ENCODE measurements at places on chromosomes 7 and 10.

DNA sequence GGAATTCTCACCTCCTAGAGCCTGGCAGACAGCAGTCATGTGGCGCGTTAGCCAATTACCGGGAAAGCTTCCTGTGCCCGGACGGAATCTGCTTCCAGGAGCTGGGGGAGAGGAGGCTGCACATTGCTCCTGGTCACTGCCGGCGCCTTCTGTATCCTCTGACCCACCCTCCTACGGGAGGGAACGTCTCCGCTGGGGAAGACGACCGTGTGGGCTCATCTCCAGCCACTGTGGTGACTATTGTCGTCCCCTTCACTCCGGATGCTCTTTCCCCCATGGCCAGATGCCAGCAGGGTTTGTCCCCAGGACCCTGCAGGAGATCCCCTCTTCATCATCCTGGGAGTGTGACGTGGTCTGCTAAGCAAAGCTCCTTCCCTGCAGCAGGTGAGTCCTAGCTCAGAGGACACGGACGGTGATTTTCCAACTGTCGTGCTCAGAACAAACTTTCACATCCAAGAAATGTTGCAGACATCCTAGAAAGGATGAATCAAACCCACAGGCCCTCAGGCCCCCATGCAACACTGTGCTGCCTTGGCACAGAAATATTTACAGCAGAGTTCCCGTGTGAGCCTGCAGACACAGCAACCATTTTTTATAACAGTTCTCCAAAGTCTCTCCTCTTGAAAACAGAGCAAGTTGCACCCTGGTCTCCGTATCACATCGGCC lies 29.6 kb upstream of the FAM20C start:
- no peak for DNase-seq

- no peak for DNase-seq
These were observed 237.2 kb downstream of the GLI3 start for GRCh38 chr7:41999736-42000283.

GRCh38 chr10:92239600-92240288 lies 51.1 kb downstream of the CPEB3 start:
- peak; percentile 49 for DNase-seq

DNA sequence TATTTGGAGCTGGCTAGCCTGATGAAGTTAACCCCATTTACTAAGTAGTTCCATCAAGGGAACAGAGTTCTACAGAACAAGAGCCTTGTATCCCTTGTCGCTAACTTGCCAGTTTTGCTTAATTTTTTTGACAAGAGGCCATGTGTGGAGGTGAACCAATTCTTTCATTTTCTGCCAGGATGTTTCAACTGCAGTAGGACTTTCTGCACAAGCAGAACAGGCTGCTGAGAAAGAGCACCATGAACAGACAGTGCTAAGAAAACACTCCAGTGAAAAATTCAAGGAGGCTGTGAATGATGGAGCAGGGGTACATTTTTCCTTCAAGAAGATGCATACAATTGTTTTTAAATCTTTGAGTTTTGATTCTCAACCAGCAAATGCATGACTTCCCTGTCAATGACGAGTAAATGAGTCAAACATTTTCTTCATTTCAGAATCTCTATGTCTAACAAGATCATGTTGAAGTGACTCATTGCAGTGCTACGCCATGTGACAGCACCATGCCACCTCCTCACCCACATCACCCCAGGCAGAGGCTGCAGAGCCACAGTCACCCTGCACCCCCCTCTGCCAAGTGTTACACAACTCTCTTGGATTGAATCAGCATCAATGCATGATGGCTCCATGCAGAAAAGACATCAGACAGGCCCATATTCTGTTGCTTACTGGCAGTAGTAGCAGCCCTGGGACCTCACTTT lies 193.1 kb downstream of the COBL start:
- peak; percentile 27 for DNase-seq

DNA sequence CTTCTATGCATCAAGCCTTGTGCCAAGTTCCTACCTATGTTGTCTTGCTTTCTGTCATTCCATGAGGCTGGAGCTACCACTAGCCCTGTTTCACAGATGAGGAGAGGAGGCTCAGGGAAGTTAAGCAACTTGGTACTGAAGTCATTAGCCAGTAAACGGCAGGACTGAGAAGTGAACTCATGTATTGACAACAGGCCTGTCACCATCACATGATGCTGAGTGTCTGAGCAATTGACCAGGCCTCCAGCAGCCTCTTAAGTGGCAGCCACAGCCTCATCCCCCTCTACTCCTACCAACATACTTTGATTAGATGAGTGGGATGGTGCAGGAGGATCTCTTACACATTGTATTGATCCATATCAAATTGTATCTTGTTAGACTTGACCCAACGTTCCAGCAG lies 317.6 kb downstream of the GRID1 start:
- no peak for DNase-seq

- DNase-seq = no peak
These were observed 151.2 kb downstream of the AUTS2 start for GRCh38 chr7:69749372-69749979.

DNA sequence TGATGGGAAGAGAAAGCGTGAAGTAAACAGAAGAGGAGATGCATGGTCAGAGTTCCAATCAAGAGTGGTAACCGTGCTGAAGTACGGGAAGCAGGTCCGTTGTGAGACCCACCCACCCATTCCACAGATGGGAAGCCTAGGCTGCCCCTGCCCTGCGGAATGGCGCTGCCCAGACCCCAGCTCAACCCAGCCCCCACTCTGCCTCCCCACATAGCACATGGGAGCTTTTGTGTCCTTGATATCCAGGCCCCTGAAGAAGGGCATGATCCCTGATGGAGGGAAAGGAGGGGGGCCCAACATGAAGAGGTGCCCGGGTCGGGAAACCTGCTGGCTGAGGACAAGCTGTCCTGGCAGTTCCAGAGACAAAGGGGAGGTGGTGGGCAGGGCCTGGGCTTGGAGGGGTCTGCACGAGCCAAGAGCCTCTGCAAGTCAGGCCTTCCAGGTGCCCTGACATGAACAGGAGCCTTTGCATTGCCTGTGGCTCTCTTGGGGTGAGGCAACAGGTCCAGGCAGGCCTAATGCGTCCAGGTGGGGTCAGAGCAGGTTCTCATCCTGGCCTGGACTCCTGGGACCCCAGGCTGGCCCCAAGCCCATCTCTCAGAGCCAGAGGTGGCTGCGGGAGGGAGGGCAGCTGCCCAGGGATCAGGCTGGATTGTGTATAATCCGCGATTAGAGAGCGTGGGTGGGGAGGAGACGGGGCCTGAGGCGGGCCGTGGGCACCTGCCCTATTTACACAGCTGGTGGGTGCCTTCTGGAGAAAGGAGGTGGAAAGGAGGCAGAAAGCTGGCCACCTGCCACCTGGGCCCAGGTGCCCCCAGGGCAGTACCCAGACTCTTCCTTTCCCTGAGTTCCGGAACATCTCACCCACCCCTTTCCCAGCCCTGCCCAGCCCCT lies 23.5 kb downstream of the YKT6 start:
- DNase-seq = no peak

DNA sequence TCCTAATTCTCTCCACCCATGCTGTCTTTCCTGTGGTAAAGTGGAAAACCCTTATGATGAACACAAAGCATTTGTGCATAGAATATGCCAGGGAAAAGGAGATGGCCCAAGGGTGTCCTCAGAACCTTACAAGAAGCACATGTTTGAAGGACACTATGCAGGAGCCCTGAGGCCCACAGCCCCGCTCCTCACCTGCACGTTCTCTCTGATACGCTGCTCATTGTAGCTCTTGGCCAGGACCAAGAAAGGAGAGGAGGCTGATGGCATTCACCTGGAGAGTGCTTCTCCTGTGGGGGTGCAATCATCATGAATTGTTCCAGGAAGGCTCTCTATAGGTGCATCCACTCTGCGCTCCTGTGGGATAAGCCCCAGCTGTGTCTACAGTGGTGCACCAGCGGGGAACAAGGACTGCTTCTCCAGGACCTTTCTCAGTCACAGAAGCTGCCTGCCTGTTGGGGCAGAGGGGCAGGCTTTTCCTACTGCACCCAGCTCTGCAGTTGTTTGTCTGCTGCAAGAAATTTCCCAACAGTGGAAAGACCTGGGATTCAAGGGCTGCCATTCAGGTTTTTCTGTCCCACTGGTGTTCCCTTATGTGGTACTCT lies 19.9 kb downstream of the AKR1C2 start:
- DNase-seq = no peak

- no peak for DNase-seq
These were observed 55.6 kb downstream of the SLC16A9 start for GRCh38 chr10:59654007-59654406.

Measured in hypothalamus (tissue), 51 donors.